ENCODE measurements at places on chromosomes 11 and 22.

- no peak for DNase-seq
Observed at GRCh38 chr22:24117942-24118341, 63.3 kb upstream of the SUSD2 start.

DNA sequence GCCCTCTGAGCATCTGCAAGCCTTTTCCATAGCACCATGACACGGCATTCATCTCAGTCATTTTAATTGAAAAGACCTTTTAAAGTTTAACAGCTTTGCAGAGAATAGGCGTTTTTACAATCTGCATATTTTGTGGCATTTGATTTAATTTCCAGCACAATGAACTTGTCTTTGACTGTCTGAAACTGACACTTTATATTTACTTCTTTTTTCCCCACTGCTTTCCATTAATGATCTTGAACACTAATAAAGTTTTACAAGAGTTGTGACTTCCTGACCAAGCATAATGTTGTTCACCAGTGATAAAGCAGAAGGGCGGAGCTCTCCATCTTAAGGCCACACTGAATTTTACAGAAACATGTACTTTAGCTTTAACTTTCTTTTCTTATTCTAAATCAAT lies 548.7 kb downstream of the FAM181B start:
- DNase-seq = no peak

DNA sequence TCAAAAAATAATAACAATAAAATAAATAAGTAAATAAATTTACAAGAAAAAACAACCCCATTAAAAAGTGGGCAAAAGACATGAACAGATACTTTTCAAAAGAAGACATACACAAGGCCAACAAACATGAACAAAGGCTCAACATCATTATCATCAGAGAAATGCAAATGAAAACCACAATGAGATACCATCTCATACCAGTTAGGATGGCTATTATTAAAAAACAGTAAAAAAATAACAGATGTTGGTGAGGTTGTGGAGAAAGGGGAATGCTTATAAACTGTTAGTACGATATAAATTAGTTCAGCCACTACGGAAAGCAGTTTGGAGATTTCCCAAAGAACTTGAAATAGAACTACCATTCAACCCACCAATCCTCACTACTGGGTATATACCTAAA lies 44.6 kb downstream of the PRCP start:
- no peak for DNase-seq

GRCh38 chr22:50581950-50582492 lies 628 bp downstream of the CHKB start:
- no peak for DNase-seq

- no peak for DNase-seq
Observed at GRCh38 chr11:93063086-93063485, 93.6 kb downstream of the MTNR1B start.

- no peak for DNase-seq
Observed at GRCh38 chr11:6318204-6318603, 2.1 kb downstream of the CAVIN3 start.

DNA sequence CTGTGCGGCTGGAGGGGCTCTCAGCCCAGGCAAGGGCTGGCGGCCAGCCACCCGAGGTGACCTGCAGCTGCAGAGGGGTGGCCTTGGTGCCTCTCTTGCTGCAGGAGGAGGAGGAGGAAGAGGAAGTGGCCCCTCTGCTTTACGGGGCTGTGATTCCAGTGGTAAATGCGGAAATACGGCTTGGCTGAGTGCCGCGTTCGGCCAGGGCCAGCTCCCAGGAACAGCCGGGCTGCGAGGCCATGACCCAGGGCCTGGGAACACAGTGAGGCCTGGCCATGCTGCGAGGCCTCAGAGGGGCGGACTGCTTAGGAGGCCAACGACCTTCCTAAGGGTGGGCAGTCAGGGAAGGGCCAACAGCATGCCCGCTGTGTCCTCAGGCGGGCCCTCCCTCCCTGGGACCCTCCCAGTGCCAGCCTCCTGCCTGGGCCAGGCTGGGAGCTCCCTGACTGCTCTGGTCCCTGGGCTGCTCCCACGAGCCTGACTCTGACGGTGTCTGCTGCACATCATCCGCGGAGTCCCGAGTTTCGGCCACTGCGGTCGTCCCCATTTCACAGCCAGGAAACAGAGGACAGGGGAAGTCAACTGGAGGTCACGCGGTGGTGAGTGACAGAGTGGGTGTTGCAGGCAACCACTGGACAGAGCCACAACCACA lies 20.8 kb upstream of the PPARA start:
- peak; percentile 44 for DNase-seq

GRCh38 chr11:62778441-62778840 lies 7.2 kb downstream of the TAF6L start:
- DNase-seq = no peak

- DNase-seq = no peak
Observed at GRCh38 chr11:96105197-96105895, 181.4 kb upstream of the MTMR2 start.

- no peak for DNase-seq
Observed at GRCh38 chr22:48573766-48574165, 1253.9 kb downstream of the BRD1 start.

GRCh38 chr11:94794287-94795168 lies 26.4 kb downstream of the AMOTL1 start:
- no peak for DNase-seq

DNA sequence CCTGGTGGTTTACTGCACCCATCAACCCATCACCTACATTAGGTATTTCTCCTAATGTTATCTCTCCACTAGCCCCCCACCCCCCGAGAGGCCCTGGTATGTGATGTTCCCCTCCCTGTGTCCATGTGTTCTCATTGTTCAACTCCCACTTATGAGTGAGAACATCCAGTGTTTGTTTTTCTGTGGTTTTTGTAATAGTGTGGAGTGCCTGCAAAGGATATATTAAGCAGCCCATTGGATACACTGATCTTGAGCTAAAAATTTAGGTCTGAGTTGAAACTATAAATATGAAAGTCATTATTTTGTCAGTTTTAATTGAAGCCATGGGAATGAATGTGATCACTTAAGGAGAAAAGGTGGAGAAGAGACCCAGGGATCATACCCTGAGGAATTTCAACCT lies 23.0 kb downstream of the MRPL48 start:
- DNase-seq = no peak

DNA sequence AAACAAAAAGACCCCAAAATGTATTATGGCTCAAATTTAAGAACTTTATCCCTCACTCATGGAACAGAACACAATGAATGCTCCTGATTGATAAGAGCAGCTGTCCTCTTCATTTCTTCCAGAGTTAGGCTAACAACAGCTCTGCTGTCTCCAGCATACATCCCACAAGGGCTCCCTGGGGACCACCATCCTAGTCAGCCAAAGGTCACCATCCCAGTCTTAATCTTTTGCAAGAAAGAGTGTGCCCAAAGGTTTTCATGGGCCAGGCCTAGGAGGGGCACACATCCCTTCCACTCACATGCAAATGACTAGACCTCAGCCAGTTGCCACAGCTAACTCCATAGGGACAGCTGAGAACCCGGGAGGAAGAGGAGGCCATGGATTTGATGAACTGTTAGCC lies 555.3 kb downstream of the BUD13 start:
- no peak for DNase-seq

DNA sequence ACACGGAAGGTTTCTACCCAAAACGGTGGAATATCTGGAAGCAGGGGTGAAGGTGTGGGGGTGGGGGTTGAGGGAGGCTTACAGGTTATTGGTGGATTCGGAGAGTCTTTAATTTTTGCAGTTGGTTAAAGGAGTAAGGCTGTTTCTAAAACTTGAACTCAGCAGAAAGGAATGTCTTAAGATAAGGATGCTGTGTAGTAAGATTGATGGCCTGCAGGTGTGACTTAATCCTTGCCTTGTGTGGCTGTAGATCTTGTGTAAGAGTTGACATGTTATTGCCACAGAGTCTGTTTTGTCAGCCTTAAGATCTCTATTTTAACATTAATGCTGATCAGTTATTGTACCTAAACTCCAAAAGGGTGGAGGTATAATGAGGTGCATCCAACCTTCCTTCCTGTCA lies 16.4 kb upstream of the OR6M1 start:
- no peak for DNase-seq

DNA sequence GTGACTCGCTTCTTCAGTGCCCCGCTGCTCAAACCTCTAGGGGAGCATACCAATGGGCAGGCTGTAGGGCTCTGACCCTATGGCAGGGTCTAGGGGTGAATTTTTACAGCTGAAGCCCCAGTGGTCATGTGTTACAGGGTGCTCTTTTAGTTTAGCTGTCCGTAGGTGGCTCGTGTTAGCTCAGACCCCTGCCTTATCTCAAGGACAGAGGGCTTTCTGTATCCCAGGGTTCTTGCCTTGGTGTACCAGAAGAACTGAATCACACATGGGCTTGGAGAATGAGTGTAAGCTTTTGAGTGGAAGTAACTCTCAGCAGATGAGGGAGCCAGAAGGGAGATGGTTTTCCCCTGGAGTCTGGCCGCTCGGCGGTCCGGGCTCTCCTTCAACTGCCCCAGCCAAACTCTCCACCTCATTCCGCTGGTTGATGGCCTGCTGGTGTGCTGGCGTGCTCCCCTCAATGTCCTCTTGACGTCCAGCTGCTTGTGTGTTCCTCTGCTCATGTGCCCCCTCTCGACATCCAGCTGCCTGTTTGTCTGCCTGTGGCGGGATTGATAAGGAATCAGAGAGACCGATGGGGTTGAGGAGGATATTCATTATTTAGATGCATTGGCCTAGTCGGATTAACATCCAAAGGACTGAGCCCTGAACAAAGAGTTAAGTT lies 37.5 kb downstream of the BIRC2 start:
- no peak for DNase-seq

DNA sequence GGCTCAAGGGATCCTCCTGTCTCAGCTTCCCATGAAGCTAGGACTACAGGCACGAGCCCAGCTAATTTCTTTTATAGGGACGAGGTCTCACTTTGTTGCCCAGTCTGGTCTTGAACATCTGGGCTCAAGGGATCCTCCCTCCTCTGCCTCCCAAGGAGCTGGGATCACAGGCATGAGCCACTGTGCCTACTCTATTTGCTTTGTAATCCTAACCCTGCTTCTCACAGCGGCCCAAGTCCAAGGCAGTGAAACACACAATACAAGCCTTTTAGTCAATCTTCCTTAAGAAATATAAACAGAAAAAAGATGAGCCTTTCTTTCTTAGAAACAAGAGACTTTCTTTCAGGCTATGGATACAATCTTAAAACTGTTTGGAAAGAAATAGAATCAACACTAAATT lies 115.2 kb upstream of the SORL1-AS1 start:
- no peak for DNase-seq

GRCh38 chr11:123640677-123641494 lies 13.5 kb downstream of the SCN3B start:
- peak; percentile 55 for DNase-seq

GRCh38 chr11:105923807-105924206 lies 98.2 kb downstream of the MSANTD4 start:
- no peak for DNase-seq

GRCh38 chr11:2945031-2945756 lies 16.0 kb upstream of the PHLDA2 start:
- no peak for DNase-seq

DNA sequence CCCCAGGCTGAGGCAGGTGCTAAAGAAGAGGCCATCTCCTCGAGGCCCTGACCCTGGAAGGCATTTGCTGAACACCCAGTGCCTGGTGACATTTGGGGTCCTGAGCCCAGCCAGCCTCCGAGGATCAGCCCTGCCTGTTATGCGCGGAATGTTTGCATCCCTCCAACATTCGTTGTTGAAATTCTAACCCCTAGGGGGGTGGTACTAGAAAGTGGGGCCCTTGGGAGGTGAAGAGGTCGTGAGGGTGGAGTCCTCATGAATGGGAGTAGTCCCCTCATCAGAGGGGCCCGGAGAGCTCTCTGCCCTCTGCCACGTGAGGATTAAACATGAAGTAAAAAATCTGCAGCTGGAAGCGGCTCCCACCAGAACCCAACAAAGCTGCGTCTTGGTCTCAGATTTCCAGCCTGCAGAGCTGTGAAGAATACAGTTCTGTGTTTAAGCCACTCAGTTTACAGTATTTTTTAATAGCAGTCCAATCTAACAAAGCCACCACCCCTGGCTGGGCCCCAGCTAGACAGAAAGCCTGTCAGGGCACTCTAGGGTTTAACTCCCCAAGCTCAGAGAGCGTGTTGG lies 35.3 kb upstream of the SEPTIN5 start:
- no peak for DNase-seq

- DNase-seq = no peak
Observed at GRCh38 chr11:83087035-83087434, 15.3 kb upstream of the RAB30 start.

GRCh38 chr11:58575377-58576020 lies at the start of gene LPXN:
Gene LPXN (minus strand): TSS chr11:58575856. CDS start chr11:58575772, 84 bp downstream.
- peak; percentile 76 for DNase-seq

DNA sequence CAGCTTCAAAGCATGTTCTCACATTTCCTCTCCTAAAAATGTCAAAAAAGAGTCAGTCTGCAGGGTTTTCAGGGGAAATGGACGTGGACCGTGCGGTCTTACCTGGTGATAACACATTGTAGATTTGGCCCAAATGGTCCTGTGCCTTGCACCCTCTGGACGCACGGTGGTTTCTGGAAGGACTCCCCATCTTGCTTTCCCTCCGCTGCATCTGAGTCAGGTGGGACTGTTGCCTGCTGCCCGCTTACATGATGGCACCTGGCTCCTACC lies 1290.1 kb downstream of the TBC1D22A start:
- DNase-seq = no peak

DNA sequence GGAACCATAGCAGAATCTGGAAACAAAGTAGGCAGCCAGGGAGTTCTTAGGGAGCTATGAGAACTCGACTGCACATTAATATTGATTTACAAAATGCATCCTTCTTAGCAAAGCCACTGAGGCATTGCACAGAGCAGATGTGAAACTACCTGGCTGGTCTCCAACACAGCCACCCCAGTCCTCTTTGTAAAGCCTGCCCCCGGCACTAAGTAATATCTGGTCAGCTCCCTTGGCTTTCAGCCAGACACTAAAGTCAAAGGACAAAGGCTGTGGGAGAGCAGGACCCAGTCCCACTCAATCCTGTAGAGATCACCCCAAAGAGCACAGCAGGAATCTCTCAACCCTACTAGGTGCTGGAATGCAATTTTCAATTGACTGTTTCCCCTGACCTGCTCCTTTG lies 12.8 kb downstream of the XRRA1 start:
- no peak for DNase-seq

GRCh38 chr22:38981992-38982927 lies at the start of gene APOBEC3B:
Gene APOBEC3B (plus strand): TSS chr22:38982347. CDS start chr22:38982454, 107 bp downstream.
- peak; percentile 81 for DNase-seq

GRCh38 chr11:65771589-65772112 lies 9.1 kb downstream of the AP5B1 start:
- no peak for DNase-seq

DNA sequence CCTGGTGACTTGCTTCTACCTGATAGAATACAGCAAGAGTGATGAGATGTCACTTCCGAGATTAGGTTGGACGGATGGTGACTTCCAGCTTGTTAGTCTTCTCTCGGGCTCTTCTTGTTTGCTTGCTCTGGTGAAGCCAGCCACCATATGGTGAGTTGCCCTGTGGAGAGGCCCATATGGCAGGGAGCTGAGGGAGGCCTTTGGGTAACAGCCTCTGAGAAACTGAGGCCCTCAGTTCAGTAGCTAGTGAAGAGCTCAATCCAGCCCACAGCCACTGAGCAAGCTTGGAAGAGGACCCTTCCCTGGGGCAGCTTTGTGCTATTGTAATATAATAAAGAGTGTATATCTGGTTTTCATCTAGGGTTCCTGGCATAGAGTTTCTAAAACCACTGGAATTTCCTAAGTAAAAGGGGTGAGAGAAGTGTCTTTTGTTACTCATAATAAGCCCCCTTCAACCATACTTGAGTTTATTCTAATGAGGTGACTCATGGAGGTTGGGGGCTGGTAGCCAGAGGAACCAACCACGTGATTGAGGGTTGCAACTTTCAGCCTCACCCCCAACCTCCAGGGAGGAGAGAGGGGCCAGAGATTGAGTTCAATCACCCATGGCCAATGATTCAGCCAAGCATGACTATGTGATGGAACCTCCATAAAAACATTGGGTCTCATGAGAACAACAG lies 8.0 kb upstream of the TPCN2 start:
- DNase-seq = no peak

All from GF-D8 (cell line).